Activated CD4-positive, CD25-positive, alpha-beta regulatory T cell treated with anti-CD3 and anti-CD28 coated beads, Interleukin-2, amount 50 U/mL, for 72 hours (primary cell): ENCODE measurements at places on chromosomes 4 and X.

- no peak for DNase-seq
These were observed 65.7 kb downstream of the SERPINA7 start for GRCh38 chrX:105972690-105973386.

- no peak for DNase-seq
These were observed 61.8 kb downstream of the BMPR1B start for GRCh38 chr4:94819371-94820168.

- DNase-seq: no peak
These were observed at the start of gene LIMCH1 for GRCh38 chr4:41538017-41538733. Gene LIMCH1, plus strand, starts transcription at chr4:41538157. Its CDS starts 67,839 bp downstream, at chr4:41605996.

GRCh38 chrX:47723689-47724088 is 64.7 kb upstream of the UXT start:
- DNase-seq: no peak

DNA sequence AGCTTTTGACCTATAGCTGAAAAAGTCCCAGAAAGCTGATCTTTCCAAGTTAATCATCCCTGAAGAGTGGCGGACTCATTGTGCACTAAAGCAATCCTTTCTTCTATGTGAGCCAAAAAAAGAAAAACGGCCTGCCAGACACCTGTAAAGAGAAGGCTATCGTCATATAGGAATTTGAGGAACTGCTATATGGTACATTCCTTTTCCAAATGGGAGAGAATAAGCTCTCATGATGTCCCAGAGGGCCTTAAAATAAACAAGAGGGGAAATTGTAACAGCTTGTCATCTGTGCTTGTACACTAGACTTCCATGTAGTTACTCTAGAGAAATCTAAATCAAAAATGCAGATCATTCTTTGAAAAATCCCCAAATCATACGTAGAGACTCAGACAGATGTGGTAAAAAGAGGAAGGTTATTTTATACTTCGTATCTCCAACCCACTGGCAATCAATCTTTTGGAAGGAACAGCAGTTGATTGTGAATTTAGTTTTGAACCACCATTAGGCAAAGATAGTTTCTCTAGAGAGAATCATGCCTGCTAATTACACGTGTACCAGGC is 26.1 kb downstream of the GPR174 start:
- DNase-seq: no peak
